SK-N-SH treated with all-trans-retinoic acid at 6 μM for 48 hours (cell line): ENCODE measurements at places on chromosomes 7 and 10.
A peak's percentile ranks its signal among the peaks of the same experiment; 100 is the strongest.

DNA sequence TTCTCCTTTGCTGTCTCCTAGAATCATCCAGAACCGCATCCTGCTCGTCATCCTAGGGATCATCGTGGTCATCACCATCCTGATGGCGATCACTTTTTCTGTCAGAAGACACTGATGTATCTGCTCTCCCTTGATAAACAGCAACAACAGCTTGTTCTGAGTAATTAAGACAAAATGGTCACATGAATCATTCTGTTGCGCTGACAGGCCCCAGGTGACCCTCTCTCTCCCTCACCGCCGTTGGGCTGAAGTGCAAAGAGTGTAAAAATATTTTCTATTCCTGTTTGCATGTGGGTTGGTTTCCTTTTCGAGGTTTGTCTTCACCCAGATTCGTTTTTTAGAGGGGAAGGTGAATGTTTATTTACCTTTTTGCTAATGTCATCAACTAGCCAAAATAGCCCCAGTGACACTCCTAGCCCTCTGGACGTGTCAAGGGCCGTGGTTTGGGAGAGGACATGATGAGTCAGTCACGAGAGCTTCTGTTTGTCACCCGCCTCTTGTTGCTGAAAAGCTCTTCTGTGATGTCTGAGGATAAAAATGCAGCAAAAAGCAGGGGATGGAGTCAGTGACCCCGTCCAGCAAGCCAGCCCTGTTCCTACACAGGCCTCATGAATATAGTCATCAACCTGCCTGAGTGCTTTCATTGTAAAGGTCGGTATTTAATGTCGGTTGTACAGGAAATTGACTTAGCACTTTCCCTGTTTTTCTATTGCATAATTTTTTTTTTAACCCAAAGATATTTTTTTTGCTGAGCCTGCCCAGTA, 134.6 kb upstream of the TCF7L2 start:
- ATAC-seq, result no peak

DNA sequence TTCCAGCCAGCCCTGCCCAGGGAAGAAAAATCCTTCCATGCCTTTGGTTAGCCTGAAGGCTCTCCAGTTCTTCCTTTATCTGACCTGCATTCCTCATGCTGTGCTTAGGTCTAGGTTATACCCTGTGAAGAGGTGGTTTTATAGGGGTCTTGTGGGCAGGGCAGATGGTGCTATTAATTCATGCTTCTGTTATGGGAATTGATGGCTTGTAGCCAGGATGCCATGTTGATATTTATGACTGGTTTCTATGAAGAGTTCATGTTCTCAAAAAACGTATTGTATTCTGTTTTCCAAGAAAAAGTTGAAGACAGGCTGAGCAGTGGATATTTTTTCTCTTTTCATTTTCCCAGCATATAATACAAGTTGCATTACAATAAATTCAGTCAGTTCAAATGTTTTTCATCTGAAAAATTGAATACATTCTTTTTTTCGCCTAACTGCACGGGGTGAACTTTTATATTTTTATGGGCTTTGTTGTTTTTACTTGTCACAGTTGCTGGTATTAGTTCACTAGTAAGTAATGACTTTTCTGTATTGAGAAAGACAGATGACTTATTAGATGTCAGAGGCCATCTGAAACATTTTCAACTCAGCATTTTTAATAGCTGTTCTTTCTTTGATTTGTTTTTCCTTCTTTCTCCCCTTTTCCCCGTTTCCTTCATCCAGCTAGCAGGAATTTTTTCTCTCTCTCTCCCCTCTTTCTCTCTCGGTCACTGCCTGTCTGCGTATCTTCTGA, 322.8 kb downstream of the LRMDA start:
- no peak for ATAC-seq

DNA sequence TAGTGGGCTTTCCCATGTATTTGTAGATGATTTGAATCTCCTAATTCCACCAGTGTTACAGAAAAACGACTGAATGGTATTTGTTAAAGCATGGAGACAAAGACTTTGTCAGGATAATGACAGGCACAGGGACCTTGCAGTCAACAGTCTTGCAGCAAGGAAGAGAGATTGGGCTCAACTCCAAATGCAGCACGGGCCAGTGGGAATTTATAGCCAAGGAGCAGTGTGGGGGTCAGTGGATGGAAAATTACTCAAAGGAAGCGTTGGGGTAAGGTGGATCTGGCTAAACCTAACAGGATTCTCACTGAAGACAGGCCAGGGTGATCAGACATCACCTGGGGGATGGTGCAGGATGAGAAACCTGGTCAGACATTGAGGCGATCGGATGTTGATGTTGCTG, 24.3 kb downstream of the CPVL start:
- no peak for ATAC-seq

DNA sequence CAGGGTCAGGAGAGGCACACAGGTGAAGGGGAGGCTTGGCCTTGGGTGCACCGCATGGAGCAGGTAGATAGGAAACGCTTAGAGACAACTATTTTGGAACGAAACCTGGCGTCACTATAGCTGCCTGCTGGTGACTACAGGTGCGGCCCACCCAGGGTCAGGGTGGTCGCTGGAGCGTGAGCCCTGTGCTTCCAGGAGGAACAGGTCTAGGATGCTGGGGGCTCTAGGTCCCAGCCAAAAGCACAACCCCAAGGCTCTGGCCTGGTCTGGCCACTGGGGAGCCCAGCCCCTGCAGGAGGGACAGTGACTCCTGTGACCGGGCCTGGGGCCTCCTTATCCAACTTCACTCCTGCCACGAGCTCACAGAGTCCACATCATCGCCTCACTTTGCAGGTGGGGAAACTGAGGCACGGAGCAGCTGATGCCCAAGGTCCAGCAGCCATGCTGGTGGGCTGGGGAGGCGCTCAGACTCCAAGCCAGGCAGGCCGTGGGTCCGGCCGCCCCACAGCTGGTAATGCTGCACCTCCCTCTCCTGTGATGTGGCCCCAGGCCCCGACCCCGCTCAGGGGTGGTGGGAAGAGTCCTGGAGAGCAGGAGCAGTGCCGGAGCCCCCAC, 9.0 kb downstream of the LFNG start:
- no peak for ATAC-seq

GRCh38 chr10:50231515-50232260, 19.6 kb downstream of the ASAH2 start:
- no peak for ATAC-seq

DNA sequence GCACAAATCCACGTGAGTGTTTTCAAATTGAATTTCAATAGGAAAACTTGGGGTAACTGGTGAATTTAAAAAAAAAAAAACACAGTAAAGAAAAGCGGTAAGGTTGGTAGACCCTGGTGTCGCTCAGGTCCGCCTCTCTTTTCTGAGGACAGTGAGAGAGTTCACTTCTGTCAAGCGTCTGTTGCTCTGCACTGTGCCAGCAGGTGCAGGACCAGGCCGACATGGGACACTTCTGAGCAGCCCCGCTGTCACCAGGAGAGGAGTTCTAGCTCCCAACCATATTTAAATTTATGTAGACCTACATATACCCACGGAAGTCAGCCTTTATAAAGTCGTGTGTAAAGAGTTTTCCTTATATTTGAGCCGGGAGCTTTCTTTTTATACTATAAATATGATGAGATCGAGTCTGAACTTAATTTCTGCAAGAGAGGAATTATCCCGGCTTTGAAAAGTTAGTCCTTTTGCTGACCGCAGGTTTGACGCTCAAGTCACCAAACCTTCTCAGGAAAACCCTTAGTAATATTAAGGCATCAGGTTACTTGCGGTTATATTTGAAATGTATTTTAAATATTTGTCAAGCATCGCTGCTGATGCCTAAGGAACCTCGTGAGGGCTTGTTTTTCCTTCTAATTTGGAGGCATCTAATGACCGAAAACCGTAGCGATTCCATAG, 531 bp downstream of the IKZF1 start:
- no peak for ATAC-seq

GRCh38 chr7:111756687-111757178, 194.4 kb upstream of the IMMP2L start:
- ATAC-seq, result no peak

DNA sequence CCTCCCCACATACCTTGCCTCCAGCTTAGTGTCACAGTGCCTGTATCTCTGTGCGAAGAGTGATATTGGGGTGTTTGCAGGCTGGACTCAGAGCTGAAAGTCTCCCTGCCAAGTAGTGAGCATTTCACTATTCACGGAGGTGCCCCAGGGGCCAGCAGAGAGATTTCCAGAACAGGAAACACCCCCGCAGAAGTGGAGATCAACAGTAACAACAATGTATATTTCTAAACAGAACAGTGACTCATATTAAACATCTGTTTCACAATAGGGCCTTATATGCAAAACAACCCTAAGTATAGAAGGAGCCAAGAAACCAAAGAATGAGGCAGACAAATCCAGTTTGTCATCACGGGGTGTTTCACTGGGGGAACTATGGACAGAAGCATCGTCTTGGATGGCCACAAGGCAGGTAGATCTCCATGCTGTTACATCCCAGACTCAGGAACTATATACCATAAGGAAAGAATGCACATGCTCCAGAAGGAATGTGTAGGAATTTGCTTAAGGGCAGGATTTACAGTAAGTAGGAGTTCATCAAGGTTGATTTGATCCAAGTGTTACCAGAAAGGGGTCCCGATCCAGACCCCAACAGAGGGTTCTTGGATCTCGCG, 29.3 kb upstream of the CCL24 start:
- ATAC-seq, result peak; percentile 70

DNA sequence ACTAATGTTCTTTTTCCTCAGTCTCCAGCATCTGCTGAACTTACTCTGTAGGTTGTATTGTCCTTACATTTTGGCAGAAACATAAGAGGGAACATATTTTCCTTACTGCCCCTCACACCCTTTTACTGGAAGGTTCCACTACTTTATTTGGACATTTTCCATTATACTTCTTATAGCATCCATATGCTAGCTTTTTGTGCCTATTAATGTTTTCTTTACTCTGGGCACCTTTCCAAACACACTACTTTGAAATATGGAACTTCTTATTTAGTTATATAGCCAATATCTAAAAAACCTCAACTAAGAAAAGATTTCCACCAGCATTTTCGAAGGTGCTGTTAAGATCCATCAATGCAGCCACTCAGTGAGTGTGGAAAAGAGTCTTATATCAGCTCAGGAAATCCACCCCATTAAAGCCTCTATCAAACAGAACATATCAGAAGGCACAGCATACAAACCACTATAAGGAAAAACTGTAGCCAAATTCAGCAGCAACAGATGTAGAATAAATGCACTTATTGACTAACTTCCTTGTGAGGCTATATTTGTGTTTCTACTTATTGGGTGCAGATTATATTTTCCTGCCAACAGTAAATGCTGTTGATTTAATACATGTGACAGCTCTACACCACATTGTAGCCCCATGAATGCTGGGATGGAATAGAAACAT, 272.5 kb upstream of the SEMA3E start:
- peak; percentile 44 for ATAC-seq

- ATAC-seq, result no peak
Observed at GRCh38 chr10:34154383-34154900, 660.7 kb downstream of the PARD3 start.

GRCh38 chr7:4792537-4793126, 17.2 kb downstream of the AP5Z1 start:
- ATAC-seq, result peak; percentile 1; the same call in 1 of the 3 replicates

DNA sequence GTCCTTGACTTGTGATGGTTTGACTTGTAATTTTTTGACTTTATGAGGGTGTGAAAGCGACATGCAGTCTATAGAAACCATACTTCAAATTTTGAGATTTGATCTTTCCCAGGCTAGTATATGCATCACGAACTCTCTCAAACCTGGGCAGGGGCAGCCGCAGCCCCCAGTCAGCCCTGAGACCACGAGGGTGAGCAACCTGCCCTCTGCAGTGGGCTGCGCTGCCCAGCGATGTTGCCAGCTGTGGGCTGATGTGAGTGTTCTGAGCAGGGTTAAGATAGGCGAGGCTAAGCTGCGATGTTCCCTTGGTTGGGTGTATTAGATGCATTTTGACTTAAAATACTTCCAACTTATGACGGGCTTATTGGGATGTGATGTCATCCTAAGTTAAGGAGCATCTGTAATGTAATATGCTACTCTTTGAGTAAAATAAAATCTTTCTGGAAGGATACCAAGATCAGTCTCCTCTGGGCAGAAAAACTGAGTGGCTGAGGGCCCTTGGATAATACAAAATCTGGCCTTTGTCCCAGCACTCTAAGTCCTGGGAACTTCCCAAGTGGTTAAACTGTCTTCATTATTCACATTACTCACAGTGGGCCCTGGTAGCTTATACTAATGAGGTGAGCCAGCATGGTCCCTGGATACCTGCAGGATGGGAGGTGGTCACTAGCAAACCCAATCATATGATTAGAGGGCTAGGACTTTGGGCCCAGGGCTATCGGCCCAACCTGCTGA, 28.4 kb upstream of the CNPY1 start:
- ATAC-seq, result no peak

DNA sequence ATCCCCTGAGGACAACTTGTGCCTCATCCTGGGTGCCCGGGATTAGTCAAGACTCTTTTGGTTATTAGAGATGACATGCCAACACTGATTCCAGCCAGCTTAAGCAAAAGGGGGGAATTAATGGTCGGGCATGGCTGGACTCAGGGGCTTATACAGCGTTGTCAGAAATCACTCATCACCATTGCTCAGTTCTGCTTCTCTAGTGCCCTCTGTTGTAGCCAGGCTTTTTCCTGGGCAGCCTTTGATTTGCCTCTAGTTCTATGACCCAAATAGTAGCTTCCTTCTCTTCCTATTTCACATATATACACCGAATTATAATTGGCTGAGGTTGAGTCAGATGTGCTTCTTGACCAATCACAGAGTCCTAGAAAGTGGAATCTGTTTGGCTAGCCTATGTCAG, 192.0 kb upstream of the HABP2 start:
- ATAC-seq, result peak; percentile 46

DNA sequence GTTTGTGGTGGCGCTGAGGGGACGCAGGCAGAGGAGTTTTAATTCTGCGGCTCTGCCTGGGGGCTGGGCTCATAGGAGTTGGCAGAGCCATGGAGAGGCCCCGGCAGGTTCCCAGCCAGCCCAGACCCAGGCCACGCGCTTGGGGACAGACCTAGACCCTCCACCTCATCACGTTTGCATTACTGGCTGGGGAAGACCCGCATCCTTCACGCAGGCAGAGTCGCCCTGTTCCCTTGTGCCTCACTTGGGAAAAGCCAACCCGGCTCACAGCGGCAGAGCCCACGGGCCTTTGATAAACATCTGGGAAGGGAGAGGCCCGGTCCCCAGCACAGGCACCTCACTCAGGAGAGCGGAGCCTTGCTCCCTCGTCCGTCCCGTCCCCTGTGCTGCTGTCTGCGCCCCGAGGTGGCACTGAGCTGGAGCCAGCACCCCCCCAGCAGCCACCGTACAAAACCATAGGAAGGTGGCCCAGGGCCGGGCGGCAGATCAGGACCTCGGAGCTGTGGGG, 112.8 kb downstream of the CYTH3 start:
- ATAC-seq, result peak; percentile 4

DNA sequence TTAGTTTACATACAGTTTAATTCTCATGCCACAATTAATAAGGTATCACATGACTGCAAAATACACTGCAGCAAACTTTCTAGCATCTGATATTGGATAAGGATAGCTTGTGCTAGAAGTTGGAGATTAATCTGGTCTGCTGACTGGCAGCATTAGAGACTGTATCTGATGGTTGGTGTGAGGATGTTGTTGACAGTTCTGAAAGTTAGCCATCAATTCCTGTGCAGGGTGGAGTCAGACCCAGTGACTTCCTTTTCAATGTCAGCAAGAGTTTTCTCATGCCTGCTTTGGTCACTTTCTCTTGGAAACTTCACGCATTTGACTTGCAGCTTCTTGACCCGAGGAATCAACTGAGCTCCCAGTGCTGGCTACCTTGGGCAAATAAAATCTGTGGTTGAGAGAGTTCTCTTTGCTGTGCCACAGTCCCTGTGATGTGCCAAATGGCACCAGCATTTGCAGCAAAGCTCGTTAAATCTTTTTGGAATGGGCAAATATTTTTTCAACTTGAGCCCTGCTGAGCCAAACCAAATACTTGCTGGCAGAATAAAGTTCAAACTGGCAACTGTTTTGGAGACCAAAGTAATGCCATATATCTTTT, 233.0 kb downstream of the TRIL start:
- ATAC-seq, result no peak
